ENCODE measurements at places on chromosomes 6 and 20.

DNA sequence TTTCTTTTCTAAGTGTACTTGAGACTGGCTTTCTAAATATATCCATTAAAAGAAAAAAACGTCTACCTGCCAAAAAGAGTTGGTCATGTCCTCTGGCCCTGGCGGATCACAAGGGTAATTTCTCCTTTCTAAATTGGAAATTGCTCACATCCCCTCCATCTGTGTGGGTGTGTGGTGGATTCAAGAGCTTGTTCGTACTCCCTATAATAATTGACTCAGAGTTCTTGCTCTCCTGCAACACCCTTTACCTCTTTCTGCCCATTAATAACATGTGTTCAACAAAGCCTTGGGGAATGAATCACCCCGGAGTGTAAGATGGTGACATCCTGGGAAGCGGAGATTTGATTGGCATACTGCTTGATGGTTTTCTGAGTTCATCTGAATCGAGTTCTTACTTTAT lies 263.8 kb downstream of the ALDH8A1 start:
- no peak for DNase-seq

- no peak for DNase-seq
These were observed 2.6 kb upstream of the BPIFB4 start for GRCh38 chr20:33076662-33077372.

- DNase-seq: no peak
These were observed 50.0 kb upstream of the FOXO3 start for GRCh38 chr6:108510461-108511319.

DNA sequence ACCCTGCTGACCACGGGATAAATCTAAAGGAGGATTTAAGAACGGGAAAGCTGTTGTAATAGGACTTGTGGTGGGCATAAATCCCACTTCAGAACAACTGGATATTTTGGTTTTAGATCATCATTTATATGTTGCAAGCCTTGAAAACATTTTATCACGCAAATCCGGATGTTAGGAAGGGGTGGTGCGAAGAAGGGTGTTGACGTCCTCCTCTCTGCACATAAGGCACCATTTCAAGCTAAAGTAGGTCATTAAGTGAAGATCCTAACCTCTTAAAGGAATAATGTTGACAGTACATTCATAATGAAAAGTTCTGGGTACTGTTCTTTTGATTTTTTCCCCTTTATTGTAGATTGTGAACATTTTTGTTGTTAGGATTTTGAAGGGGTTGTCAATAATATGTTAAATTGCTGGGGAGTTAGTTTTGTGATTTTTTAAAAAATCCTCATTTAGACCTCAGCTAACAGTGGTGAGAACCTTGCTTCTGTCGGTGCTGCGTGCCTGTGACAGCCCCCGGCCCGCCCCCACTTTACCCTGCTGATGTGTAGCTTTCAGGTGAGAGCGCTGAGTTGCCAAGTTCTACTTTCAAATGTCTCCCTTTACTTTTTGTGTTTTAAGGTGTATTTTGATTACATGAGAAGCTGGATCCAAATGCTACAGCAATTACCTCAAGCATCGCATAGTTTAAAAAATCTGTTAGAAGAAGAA lies 88.8 kb downstream of the MAP3K4 start:
- no peak for DNase-seq

DNA sequence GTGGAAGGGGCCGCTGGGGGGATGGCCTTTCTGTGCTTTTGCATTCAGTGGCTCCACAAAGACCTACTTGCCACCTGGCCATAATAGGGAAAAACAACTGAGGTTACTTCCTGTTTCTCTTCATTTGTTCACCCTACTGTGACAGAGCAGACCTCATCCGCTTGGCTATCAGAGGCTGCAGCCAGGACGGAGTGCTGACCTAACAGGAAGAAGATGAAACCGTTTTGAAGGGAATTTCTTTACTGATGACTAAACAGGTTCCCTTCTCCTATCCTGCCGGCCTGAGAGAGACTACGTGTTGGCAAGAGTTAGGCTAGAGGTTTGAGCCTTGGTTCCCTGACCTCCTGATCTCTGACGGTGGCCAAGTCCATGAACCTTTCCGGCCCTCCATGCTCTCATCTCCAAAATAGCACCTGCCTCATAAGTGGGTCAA lies 21.3 kb downstream of the PRR18 start:
- DNase-seq: no peak

GRCh38 chr6:144811140-144811539 lies 526.0 kb downstream of the UTRN start:
- DNase-seq: no peak

- DNase-seq: no peak
These were observed 202.1 kb upstream of the CNR1 start for GRCh38 chr6:88368071-88368787.

- no peak for DNase-seq
These were observed 37.6 kb upstream of the KCNK5 start for GRCh38 chr6:39266782-39267355.

- no peak for DNase-seq
These were observed 48.7 kb upstream of the AHI1 start for GRCh38 chr6:135546206-135546605.

GRCh38 chr6:155187994-155188706 lies 75.7 kb upstream of the CLDN20 start:
- DNase-seq: no peak

- DNase-seq: peak; percentile 22
These were observed 113.1 kb downstream of the ADAT2 start for GRCh38 chr6:143337201-143337949.

DNA sequence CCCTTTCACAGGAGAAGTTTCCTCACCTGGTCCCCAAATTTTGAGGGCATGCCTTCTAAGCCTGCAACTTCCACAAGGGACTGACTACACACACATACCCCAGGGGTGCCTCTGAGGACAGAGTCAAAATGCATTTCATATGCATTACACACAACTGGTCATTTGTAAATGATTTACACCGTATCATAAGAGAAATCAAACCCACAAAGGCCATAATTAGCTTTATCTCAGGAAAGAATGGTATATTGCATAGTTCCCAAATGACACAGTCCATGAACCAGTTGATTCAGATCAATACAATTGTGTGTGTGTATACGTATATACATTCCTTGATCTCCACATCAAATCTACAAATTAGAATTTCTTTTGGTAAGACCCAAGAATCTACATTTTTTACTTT lies 203.3 kb upstream of the PRDM1 start:
- DNase-seq: no peak

DNA sequence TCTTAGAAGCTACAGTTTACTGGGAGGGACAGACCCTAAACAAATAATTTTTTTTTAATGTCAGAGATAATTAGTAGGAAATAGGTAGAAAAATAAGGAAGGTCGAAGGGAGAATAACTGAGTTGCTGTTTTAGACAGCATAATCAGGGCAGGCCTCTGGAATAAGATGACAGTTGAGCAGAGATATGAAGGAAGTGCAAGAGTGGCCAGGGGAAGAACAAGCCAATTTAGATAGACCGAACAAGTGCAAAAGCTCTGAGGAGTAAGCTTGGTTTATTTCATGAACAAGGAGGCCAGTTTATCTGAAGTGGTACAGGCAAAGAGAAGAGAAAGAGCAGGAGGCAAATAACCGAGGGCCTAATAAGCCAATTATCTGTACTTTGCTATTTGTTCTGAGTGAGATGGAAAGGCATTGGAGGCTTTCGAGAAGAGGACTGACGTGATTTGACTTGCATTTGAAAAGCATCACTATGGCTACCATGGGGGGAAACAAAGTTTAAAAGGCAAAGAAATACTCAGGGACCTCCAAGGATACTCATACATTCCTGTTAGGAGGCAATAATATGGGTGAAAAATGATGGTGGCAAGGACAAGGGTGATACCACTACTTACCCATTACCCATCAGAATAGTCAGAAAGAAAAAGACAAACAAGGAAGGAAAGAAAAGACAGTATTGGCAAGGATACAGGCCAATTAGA lies 19.7 kb downstream of the PROCR start:
- no peak for DNase-seq

- no peak for DNase-seq
These were observed 97.9 kb downstream of the RCAN2 start for GRCh38 chr6:46393161-46393939.

DNA sequence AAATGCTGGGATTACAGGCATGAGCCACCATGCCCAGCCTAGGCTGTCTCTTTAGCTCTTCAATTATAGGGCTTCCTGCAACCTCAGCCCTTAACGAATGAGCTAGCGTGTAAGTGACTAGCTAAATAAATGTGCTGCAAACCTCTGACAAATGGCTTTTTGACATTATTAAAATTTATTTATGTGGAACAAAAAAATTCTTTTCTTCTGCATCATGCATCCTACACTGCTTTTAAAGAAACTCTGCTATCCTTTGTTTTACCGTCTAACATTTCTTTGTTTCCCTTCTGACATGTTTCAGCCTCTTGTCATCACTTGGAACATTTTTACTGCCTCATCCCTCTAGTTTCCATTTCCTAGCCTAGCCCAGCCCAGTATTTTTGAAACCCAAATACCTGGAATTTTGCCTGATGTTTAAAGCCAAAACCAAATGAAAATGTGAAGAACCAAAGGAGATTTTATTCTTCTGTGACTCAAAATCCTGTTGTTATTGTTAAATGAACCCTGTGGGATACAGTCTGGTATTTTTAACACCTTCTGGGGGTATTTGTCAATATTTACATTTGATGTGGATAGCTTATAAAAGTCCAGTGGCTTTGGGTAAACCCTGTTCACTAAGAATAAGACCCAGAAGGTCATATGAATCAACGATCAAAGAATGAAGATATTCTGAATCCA lies 9.5 kb downstream of the NT5E start:
- DNase-seq: no peak

DNA sequence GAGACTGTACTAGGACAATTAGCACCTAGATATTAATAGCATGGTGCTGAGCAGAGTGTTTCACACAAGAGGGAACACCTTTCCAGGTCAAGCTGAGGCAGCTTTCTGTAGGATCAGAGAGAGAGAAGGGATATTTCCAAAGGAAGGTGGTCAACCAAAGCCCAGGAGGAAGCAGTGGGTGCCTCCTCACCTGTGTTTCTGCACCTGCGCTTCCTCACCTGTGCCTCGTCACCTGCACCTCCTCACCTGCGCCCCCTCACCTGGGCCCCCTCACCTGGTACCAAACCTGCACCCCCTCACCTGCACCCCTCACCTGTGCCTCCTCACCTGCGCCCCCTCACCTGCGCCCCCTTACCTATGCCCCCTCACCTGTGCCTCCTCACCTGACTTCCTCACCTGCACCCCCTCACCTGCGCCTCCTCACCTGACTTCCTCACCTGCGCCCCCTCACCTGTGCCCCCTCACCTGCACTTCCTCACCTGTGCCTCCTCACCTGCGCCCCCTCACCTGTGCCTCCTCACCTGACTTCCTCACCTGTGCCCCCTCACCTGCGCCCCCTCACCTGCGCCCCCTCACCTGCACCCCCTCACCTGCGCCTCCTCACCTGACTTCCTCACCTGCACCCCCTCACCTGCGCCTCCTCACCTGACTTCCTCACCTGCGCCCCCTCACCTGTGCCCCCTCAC lies 67.9 kb downstream of the TTLL2 start:
- DNase-seq: no peak

DNA sequence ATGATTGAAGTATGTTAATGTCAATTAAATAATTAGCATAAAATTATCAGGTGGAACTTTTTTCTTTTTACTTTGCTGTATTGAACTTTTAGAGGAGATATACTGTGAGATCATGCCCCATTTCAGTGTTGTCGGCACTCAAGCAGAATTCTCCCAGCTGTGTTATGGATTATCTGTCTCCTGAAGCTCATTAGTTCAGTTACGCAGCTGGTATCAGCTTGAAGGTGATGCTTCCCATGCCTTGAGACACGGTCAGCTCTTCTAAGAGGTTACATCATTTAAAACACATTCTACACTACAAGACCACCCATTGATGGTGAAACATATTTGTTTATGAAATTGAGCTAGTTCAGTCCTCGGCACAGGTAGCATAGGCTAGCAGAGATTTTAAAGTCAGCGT lies 68.9 kb upstream of the PHACTR2 start:
- DNase-seq: no peak

DNA sequence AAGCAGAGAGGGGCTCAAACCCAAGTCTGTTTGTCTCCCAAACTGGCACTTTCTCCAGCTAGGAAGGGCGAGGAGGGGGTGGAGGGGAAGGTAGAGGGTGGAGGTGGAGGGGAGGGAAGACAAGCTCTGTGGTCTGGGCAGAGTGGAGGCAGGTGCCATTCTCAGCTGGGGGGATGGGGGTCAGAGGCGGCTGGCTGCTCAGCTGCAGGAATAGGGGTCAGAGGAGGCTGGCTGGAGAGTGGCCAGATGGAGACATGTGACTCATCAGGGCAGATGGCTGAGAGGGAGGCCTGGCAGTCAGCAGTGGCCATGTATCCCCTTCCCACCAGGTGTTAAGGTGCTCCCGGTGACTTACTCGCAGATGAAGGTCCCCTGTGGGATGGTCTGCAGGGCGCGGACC lies 3.5 kb upstream of the SLC44A4 start:
- DNase-seq: no peak

DNA sequence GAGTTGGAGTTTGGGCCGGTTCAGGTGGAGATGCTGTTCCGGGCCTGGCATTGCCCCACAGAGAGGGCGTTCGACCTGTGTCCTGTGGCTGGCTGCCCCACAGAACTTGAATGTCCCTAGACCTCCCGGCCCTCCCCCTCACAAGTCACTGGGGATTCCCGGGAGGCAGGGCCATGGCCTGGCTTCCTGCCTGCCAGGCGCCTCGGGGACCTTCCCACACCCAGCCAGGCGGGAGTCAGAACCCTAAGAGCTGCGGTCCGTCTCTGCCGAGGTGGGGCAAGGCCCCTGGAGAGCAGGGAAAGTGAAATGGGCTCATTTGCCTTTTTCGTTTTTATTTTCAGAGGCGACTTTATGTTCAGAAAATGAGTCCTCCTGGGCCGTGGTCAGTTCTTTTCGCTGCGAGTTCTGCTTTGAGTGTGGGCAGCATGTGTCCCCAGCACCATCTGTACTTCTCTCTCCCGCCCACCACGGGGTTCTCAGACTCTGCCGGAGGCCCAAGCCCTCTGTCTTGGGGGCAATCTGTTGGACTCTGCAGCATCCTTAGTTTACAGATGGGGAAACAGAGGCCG lies 8.5 kb downstream of the RBM38 start:
- no peak for DNase-seq

GRCh38 chr6:56984361-56984760 lies 29.5 kb downstream of the BEND6 start:
- DNase-seq: no peak

GRCh38 chr6:96213784-96214183 lies 198.0 kb downstream of the FUT9 start:
- DNase-seq: no peak

- no peak for DNase-seq
These were observed 45.9 kb downstream of the SSR1 start for GRCh38 chr6:7267071-7267465.

- no peak for DNase-seq
These were observed 95.1 kb downstream of the MMS22L start for GRCh38 chr6:97187951-97188350.

GRCh38 chr20:56352345-56353055 lies 6.3 kb upstream of the FAM210B start:
- no peak for DNase-seq

DNA sequence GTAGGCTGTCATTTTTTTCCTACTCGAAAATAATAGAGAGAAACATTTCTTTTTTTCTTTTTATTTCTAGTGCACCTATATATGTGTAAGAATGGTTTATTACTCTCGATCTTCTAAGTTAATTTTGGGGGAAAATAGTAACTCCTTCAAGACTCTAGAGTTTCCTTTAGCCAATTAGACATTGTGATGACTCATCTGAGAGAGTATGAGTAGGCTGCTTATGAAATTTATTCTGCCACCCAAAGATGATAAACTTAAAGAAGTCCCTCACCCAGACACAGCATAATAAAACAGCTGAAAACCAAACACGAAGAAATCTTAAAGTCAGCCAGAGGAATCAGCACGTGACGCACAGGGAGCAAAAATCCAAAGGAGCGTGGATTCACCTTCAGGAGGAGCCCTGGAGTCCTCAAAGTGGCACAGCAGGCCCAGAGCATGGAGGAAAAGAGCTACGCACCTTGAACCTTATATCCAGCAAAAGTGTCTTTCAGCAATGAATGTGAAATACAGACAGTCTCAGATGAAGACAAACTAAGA lies 81.9 kb downstream of the ERMARD start:
- no peak for DNase-seq

Measured in stimulated activated CD8-positive, alpha-beta memory T cell treated with anti-CD3 and anti-CD28 coated beads, Interleukin-15, amount 100 ng/mL, for 24 hours (primary cell).